ENCODE measurements at places on chromosomes 16 and 17.

- peak; percentile 56 for DNase-seq
These were observed 74.2 kb upstream of the ADAMTS18 start for GRCh38 chr16:77509051-77509450.

GRCh38 chr17:76796081-76796480 is 58.2 kb downstream of the MFSD11 start:
- no peak for DNase-seq

DNA sequence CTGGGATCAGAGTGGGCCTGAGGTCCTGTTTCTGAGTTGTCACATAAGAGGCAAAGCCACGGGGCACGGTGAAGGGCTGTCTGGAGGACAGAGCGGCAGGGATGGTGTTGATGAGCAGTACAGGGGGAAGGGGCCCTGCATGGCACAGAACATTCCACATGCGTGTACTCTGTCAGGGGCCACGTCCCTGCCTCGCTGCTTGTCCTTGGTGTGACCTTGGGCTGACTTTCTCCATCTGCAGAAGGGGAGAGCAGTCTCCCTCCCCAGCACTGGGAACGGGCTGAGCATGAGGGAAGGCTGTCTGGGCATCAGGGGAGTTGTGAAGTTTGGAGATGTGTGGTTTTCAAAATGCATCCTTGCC is 71.5 kb upstream of the GSE1 start:
- DNase-seq = no peak

GRCh38 chr17:37824534-37825485 is 80.0 kb upstream of the HNF1B start:
- no peak for DNase-seq

DNA sequence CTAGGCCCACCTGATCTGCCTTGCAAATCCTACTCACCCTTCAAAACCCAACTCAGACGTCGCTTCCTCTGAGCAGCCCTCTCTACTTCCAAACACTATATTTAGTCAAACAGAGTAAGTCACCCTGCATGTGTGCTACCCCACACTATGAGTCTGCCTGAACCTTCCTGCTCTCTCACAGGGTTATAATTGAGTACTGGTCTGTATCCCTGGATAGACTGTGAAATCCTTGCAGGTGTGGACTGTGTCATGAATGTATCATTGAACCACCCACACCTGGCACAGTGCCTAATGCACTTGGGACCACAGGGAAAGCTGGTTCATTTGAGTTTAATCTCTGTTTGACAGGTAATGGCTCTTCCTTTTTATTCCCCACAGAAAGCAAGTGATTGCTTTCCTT is 3.4 kb downstream of the FBXO39 start:
- no peak for DNase-seq

GRCh38 chr17:81646869-81647600 is 9.3 kb downstream of the PDE6G start:
- DNase-seq = no peak

DNA sequence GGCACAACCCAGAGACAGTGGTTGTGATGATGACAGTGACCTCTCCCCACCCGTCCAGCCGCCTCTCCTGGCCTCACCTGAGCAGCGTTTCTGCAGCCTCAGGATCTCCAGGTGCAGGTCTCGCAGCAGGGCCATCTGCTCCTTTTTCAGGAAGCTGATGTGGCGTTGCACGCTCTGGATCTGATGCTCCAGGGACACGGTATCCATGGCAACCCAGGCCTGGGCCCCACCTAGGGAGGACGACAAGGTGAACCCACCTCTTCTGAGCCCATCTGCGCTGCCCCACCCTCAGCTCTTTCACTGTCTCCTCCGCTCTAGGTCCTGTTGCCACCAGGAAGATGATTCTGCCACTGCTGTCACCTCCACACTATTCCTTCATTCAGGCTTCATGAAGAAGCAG is 14.5 kb downstream of the CCDC92B start:
- no peak for DNase-seq

- no peak for DNase-seq
These were observed 232.1 kb upstream of the ASIC2 start for GRCh38 chr17:33525186-33525585.

GRCh38 chr17:29086628-29087332 is 43.8 kb downstream of the PIPOX start:
- DNase-seq = no peak

DNA sequence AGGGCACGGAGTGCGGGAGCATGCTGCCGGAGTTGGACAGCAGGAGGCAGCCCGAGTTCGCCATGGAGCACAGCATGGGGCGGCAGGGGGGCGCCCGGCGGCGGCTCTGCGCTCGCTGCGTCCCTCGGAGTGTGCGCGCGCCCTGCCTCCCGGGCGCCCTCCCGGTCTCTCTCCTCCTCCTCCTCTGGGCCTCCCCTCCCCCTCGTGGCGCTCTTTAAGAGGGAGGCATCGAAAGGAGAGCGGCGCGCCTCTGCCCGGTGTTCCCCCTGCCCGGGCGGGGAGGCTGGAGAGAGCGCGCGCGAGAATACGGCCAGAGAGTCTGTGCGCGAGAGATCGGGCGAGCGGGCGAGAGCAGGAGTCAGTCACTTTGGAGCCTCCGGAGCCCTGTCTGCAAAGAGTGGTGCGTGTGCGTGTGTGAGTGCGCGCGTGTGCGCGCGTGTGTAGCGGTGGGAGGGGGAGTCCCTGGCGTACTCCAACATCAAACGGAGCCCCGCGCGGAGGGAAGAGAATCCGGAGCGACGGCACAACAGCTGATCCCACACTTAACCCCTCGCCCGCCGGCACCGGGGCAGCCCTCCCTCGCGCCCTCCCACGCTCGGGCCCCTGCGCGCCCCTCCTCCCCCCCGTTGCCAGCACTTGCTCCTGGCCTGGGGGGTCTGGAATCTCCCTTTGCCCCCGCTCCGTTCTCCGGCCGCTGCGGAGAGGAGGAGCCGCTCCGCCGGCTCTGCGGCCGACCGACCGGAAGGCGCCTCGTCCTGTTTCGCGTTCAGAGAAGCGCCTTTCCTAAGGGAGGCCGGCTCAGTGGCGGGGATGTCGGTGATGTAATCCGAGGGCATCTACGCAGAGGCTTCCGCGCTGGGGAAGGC is 108.9 kb downstream of the ENGASE start:
- peak; percentile 84 for DNase-seq

- peak; percentile 21 for DNase-seq
These were observed 1.6 kb downstream of the FLOT2 start for GRCh38 chr17:28895794-28896447.

DNA sequence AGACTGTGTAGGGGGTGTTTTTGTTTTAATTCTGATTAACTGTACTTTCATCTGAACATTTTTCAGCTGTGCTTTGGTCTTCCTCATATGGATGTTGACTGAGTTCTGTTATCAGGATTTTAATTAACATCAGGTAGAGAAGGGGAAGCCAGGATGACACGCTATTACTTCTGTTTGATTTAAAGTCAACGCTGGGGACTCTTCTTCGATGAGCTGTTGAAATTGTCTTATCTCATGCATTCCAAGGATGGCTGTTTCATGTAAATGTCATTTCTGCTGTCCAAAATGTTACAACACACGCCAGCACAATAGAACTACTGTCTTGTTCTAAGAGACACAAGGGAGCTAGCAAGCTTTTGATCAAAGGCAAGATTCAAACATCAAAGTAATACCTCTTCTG is 263.3 kb upstream of the CDH5 start:
- DNase-seq = no peak

DNA sequence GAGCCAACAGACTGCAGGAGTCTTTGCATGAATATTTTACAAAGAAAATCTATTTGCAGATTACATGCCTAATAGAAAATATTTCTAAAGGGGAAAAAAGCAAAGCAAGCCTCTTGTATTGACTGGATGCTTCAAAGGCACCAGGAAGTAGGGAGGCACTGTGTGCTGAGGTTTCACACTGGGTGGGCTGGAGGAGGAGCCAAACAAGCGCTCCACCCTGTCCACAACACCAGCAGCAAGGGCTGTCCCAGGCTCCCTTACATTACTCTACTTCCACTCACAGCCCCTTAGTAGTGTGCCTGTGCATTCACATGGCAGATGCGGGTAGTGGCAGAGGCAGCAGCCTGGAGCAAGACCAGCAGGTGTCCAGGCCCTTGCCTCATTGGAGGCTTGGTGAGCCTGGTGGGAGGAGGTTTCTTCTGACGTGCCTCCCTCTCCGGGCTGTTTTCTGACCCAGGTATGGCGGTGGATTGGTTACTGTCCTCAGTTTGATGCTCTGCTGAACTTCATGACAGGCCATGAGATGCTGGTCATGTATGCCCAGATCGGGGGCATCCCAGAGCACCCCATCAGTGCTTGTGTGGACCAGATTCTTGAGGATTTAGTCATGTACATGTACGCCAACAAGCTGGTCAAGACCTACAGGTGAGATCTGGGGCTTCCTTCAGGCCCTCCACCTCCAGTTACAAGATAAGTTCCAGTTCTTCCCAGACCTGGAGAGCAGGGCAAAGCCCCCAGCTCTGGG is 7.0 kb upstream of the CCNF start:
- no peak for DNase-seq

GRCh38 chr16:1678500-1679098 is 520 bp downstream of the JPT2 start:
- DNase-seq = peak; percentile 63

DNA sequence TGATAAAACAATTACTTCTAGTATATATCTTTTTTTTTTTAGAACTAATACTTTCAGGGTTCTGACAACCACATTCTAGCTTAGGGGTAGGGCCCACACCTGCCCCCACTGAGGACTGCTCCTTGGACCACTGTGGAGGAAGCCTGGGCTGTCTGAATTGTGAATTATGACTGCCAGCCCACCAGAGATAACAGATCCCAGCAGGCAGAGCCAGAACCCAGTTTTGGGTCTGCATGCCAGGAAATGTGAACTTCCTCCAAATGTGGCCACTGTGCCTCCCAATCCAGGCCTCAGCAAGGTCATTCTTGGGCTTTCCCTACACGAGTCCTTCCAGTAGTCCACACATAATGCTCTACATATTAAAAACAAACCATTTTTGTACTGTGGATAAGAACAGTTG is 15.9 kb downstream of the VEZF1 start:
- DNase-seq = no peak

GRCh38 chr16:3044708-3045107 is 1.7 kb upstream of the MMP25 start:
- DNase-seq = no peak

DNA sequence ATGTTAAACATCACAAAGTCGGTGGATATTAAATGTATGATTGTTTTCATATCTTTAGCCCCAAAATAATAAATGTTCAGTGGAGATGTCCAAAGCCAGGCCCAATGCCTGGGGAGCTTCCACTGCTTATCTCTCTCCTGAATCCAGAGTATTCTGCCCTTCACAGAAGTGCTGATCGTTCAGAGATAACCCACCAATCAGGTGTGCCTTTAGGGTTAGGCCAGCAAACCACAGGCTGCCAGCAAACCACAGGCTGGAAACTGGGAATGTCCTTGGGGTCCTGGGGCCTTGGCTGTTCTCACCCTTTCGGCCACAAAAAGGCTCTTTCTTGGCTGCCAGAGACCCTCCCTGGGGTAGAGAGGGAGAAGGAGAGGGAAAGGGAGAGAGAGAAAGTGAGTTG is 33.9 kb downstream of the NXN start:
- DNase-seq = no peak

DNA sequence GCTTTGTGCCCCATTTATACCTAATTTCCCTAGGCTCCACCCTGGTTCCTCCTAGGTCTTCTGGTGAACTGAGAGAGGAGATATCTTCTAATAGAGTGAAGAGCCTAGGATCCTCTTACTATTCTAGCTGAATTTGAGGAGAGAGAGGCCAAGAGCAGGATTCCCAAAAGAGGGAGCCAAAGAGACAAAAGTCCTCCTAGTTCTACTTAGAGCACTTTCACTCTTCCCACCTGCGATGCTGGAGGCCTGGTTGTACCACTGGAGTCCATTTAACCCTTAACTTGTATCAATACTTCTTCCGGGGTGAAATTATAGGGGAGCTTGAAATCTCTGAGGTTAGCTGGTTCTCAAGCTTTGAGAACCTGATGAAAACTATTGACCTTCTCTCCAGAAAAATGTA is 3.4 kb upstream of the SSH2 start:
- DNase-seq = no peak

DNA sequence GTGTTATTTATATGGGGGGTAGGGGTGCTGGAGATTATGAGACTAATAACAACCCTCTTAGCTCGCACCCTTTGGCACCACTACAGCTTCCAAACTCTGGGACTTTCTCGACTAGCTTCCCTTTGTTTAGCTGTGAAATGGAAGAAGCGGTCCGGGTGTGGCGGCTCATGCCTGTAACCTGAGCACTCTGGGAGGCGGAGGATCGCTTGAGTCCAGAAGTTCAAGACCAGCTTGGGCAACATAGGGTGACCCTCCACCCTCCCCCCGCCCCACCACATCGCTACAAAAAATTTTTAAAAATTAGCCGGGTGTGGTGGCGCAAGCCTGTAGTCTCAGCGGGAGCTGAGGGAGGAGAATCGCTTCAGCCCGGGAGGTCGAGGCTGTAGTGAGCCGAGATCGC is 814 bp upstream of the CDH3 start:
- DNase-seq = no peak

DNA sequence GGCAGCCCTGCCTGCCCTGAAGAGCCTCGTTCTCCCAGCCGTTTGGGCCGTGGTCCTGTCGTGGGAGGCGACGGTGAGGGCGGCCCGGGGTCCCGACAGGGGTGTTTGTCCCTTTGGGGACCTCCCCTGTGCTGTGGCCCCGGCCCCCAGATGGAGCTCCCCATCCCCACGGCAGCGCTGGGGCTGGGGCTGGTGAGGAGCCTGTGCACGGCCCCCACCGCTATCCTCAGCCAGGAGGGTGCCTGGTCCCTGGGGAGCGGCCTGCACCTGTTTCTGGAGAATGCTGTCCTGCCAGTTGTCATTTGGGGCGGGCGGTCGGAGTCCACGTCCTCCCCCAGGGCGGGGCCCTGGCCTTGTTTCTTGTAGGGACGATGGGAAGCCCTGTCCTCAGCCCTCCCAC is 6.6 kb downstream of the CAPN15 start:
- no peak for DNase-seq

GRCh38 chr17:81576621-81577277 is 24.6 kb upstream of the FAAP100 start:
- DNase-seq = no peak

- peak; percentile 18 for DNase-seq
These were observed 94.3 kb downstream of the CYLD start for GRCh38 chr16:50836121-50836621.

DNA sequence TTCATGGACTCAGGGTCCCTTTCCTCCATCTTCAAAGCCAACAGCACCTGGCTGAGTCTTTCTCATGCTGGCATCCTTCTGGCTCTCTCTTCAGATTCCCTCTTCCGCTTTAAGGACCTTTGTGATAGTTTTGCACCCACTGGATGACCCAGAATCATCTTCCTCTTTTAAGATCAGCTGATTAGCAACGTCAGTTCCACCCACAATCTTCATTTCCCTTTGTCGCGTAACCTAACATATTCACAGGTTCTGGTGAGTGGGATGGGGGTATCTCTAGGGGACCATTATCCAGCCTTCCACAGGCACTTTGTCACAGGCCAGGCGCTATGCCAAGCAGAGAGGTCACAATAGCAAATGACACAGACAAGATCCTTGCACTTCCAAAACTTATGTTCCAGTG is 593.8 kb downstream of the MAF start:
- DNase-seq = no peak

DNA sequence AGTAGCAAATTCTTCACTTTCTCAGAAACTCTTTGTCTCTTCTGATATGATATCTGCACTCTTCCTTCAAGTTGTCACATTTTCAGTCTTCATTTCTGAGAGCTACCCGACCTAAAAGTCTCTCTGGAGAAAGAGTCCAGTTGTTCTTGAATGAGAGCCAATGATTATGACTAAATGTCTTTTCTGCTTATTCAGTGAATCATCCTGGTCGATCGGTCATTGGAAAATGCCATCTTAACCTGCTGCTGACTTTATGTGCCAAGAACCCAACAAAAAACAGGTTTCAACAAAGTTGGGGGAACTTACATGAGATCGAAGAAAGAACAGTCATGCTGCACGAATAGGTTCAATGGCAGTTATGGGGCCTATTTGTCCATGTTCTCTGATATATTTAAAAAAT is 15.9 kb downstream of the SOX9 start:
- DNase-seq = no peak
